Substantia nigra (tissue), 51 donors: ENCODE measurements at places on chromosomes 2 and 18.

- DNase-seq: no peak
These were observed 80.2 kb upstream of the COL3A1 start for GRCh38 chr2:188893972-188894371.

- DNase-seq: no peak
These were observed 151.2 kb upstream of the CCDC68 start for GRCh38 chr18:55110436-55110835.

GRCh38 chr2:3168230-3168891 lies 209.3 kb downstream of the EIPR1 start:
- no peak for DNase-seq

- no peak for DNase-seq
These were observed 57.3 kb downstream of the HK2 start for GRCh38 chr2:74891136-74891764.

DNA sequence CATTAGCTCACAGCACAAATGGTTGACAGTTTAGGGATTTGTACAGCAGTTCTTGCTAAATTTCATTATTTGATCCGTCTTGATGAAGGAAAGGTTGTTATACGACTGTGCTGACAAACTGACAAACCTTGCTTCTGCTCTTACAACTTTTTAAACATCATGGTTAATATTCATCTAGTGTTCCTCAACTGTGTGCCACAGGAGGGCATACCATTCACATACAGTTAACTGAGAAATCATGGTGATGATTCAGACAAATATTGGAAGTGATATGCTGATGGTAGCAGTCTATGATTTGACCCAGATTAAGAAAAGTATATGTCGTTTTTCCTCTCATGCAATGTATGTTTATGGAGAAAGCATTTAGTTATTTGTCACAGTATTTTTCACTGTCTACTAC lies 129.8 kb upstream of the FSIP2 start:
- no peak for DNase-seq

GRCh38 chr2:34316788-34317187 lies 717.7 kb upstream of the FAM98A start:
- DNase-seq: no peak

DNA sequence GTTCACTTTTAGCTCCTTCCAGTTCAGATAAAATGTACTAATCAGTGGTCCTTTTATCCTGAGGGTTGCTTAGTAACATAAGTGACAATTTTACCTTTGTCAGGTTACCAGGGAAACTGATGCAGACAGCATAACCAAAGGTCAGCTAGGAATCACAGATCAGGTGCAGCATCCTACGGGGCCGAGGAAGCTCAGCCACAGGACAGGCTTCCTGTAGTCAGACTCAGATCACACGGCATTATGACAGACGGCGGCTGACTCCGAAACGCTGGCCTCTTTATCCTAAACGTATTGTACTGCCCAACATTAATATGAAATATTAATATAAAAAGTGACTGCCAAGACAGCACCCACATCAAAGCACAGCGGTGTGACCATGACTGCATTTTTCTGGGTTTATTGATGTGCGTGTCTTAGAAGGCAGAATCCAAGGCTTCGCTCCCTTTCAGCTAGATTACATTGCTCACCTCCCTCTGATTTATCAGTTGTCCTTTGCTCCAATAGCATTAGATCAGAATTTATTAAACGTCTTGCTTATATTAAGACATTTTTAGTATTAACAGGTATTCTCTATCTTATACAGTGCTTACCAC lies 444.5 kb downstream of the CMPK2 start:
- no peak for DNase-seq

DNA sequence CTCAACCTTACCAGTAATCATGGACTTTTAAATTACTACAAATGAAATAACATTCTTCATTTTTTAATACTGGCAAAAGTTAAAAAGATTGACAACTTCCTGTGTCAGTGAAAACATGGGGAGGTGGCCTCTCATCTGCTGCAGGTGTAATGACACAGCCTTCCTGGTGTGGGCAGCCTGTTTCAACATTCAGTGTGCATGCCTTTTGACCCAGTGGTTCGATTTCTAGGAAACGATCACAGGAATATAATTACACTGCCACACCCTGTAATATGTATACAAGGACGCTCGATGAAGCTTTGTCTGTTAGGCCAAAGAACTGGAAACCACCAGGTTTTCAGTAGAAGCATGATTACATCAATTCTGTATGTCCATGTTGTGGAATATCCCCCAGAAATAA lies 68.7 kb downstream of the MTHFD2 start:
- no peak for DNase-seq

DNA sequence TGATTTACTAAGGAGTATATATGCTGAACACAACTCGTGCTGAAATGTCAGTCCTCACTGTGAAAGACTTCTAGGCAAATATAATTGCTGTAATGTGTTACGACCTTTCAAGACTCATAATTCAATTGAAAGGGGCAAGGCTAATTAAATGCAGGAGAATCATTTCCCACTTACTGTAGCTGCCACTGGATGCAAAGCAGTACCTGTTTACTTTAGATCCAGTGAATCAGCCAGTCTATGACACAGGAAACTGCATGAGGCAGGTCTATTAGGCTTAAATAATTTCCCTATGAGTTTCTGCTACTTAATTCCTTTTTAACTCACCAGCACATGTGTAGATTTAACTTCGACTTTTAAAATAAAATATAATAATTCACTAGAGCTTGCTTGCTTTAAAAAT lies 125.6 kb downstream of the CTNNA2 start:
- no peak for DNase-seq

GRCh38 chr2:3210257-3210656 lies 167.4 kb downstream of the EIPR1 start:
- no peak for DNase-seq

DNA sequence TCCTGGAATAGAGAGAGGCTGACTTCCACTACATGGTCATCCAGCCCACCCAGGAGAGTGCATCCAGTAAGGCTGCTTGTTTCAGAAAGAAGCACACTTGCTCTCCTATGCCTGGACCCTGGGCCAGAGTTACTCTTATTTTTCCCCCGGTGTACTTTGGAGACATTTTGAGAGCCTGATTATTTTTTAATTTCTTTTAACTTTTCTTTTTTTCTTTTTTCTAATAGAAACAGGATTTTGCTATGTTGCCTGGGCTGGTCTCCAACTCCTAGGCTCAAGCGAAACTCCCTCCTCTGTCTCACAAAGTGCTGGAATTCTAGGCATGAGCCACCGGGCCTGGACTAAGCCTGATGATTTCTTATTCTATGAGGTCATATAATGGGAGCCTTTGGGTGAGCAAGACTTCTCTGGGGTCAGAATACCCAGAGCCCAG lies 62.2 kb downstream of the RPL37A start:
- DNase-seq: no peak
